ENCODE measurements at places on chromosomes 3 and 15.

DNA sequence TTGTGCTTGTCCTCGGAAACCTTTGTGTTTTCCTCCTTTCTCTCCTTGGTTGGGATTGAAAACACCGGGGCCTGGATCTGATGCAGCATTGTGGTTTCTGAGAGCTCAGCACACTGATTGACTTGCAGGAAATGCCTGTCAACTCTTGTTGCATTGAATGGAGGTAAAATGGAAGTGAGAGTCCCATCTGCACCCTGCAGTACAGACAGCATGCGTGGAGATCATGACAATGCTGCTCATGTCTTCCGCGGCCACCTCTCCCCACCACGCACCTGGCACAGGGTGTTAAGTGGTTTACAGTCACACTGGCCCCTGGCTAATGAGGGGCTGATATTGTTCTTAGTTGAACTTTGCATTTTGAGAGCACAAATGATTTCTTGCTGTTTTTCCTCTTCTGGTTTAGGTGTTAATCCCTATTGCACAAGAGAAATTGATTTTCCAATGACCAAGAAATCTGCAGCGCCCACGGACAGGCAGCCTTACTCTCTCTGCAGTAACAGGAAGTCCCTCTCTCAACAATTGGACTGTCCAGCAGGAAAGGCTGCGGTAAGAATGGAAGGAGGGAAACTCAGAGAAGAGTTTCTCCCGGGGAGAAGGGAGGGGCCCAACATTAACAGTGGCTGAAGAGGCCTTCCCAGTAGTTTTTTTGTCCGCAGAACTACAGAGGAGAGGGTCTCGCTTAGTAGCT is 58.5 kb downstream of the STARD5 start:
- peak; percentile 56 for DNase-seq

DNA sequence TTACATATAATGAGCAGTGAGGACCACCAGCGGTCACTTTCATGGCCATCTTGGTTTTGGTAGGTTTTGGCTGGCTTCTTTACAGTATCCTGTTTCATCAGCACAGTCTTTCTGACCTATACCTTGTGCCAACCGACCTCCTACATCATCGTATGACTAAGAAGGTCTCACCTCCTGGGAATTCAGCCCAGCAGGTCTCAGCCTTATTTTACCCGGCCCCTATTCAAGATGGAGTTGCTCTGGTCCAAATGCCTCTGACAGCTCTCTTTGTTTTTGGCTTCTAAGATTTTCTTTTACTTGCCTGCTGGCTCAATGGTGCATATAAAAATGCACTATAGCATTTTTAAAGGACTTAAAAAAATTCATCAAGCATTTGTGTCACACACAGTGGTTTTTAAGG is 3.2 kb upstream of the MME start:
- no peak for DNase-seq

GRCh38 chr3:100335434-100335833 is 877 bp downstream of the NIT2 start:
- DNase-seq: peak; percentile 33

DNA sequence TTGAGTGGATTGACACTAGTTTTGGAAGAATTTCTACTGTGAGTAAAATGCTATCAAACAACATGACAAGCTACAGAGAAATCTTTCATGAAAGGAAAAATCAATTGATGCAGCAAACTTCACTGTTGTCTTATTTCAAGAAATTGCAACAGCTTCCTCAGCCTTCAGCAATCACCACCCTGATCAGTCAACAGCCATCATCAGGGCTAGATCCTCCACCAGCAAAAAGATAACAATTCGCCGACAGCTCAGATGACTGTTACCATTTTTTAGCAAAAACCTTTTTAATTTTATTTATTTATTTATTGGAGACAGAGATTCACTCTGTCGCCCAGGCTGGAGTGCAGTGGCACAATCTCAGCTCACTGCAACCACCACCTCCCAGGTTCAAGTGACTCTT is 44.0 kb downstream of the MLH1 start:
- DNase-seq: no peak

GRCh38 chr3:51921081-51921578 is 18.0 kb upstream of the IQCF1 start:
- no peak for DNase-seq

DNA sequence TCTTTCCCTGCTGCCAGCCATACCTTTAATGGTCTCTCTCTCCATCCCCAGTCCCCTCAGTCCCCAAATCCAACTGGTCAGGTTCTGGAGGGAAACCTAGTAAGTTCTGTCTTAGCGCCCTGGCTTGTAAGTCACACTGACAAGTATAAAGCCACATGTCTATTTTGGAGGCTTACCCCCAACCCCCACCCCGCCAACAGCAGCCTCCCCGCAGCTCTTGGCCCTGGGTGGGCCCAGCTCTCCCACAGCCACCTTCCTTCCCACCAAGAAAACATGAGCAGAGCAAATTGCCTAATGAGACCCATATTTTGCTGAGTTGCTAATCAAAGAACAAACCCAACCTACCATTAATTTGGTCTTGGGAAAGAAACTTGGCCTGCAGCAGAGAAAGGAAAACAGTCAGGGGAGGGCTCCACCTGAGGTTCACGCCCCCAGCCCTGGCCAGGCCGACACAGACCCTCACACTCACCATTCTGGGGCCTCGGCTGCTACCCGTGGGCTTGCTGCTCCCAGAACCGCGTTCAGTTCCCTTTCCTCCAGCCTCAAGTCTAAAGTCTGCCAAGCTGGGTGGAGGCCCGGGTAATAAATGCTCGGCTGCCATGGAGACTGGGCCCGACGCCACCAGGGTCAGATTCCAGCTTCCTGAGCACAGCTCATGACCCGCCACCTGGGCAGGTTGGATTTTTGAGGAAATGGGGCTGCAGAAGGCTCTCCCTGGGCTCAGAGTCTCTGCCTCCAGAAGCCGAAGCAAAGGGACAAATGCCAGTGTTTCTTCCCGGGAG is at the start of gene CALML4:
Gene CALML4 (minus strand): TSS at position 557 of the 782 bp plus-strand sequence. CDS start 85 bp downstream, at position 472.
- DNase-seq: no peak

GRCh38 chr15:60124460-60125070 is 120.5 kb downstream of the FOXB1 start:
- no peak for DNase-seq

DNA sequence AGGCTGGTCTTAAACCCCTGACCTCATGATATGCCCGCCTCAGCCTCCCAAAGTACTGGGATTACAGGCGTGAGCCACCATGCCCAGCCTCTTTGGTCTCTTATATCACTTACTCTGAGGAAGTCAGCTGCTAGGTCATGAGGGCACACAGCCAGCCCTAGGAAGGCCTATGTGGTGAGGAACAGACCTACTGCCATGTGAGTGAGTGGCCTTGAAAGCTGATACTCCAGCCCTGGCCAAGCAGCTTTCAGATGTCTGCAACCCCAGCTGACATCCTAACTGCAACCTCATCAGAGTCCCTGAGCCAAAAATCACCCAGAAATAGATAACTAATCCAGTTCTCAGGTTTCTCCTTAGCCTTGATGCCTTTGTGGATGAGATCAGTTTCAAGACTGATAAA is 224.3 kb downstream of the EDEM1 start:
- DNase-seq: no peak

DNA sequence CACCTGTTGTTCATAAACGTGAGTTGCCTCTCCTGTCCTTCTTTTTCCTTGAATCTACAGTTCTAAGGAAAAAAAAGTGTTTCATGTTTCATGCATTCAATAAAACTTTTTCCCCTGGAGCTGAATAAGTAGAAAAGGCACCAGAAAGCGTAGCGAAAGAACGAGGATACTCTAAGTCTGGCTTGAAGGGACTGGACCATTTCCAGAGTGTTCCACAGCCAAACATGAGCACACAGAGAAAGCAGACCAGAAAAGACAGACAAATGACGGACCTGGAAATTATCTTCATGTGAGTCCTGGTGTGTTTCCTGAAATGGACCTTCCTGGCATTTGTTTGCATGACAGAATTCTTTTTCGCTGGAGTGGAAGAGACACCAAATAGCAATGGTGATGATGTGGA is 204.7 kb downstream of the SV2B start:
- DNase-seq: no peak

DNA sequence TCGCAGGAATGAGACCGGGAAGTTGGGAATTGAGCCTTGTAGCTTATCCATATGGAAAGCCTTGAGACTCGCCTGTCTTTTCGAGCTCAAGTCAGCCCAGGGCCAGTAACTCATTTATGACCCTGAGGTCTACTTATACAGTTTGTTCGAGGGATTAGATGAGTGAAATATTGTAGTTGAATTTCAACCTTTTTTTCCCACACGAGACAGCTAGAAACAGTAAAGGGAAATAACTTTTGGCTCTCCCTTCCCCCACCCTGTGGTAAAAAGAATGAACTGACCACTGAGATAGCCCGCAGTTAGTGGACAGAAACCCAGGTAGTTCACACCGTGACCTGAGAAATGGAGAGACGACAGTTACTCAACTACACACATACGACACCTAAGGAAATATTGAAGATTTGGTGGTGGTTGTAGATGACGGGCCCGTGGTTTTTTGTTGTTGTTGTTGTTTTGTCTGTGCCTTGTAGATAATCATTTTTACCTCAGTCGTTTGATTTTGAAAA is 841 bp downstream of the EIF3J start:
- DNase-seq: no peak

DNA sequence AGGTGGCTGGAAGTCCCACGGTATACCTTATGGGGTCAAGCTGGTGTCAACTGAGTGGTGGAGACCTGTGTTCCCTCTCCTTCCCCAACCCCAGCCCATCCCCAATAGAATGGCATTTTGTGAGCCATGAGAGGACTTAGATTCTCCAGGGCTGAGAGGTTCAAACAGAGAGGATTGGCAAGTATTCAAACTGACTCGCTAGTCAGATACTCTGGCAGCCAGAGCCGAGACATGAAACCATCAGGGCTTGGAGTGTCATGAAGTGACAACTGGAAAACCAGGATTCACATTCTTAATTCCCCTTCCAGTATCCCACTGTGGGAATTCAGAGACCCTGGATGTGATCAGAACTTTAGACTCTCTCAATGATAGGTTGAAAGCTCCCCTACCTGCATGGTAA is 159.4 kb upstream of the SNTN start:
- DNase-seq: no peak

DNA sequence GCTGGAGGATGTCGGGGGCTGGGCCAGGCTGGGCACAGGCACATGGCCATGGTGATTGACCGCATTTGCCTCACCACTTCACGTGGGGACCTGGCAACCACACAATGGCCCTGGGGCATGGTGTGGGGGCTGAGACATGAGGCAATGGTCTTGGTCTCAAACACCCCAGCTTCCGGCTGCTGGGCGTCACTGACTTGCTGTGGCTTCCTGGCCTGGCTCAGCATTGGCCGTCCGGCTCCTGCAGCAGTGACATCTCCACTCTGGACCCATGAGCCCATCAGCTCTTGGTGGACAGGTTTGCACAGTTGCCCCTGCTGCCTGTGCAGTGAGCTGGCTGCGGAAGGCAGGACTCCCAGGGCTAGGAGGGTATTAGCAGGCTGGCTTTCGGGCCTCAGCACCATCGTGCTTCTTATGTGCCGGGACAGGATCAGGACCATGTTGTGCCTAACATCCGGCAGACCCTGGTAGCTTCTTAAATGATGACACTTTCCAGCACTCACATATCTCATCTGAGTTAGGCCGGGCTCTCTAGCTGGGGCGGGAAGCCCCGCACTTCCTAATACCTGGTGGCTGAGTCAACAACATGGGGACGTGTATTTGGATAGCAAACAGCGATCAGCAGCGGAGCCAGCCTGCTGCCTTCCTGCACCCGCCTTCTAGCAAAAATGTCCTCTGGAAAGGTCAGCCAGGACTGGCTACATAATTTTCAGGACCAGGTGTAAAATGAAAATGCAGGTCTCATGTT is 34.1 kb downstream of the ZNF710 start:
- DNase-seq: no peak

DNA sequence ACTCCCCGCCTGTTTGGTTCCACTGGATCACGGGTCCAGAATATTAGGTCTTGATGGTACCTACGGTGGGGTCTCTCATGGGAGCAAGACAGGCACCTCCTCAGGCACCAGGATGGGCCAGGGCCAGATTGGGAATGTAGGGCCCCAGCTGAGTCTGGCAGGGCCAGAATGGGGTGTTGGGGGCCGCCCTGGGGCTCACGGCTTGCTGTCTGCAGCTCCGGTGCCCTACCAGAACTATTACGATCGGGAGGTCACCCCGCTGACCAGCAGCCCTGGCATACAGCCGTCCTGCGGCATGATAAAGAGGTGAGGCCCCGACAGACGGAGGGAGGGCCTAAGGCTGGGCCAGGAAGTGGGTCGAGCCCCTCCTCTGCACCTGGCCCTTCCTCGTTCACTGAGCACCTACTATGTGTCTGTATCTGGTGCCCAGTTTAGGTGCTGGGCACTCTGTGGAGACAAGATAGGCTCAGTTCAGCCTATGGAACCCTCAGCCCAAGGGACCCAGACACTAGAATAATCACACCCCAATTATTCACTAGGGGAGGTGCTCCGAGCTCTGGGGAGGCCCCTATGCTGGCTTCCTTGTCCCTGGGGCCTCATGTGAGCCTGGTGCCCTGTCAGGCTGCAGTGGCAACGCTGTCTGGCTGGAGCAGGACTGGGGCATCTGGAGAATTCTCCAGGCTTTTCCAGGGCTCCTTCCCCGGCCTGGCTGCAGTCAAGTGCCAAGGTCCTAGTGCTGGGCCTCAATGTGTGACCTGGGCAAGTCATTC is 37.9 kb downstream of the PSTPIP1 start:
- DNase-seq: no peak

DNA sequence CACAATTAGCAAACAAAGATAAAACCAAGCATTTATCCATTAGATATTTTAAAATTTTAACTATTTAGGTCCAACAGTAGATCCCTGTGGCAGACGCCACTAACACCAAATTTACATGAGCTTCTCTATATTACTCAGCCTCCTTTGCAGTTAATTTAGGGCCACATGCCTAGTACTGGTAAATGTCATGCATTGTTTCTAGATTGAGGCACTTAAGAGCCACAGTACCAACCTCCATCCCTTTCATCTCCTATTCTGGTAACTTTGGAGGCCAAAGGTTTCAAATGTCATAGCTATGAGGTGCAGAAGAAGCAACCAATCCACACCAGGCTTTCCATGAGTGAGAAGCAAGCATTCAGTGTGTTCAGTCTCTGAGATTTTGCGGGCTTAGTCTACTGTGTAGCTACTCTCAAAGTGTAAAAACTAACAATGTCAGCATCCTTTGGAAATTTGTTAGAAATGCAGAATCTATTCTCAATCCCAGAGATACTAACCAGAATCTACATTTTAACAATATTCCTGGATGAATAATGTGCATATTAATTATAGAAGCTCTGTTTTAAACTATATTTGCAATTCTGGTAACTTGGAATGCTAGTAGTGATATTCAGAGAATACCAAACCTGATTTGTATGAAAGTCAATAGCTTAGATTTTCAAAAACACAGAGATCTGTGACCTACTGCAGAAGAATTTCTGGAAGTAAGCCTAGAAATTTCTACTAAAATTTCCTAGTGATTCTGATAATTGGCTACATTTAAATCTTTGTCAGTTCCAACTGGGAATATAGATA is 206.3 kb upstream of the CD96 start:
- DNase-seq: no peak

GRCh38 chr3:15055019-15055557 is 10.0 kb downstream of the MRPS25 start:
- DNase-seq: peak; percentile 46
